ENCODE measurements at places on chromosomes 1 and 21.
A peak's percentile ranks its signal among the peaks of the same experiment; 100 is the strongest.

DNA sequence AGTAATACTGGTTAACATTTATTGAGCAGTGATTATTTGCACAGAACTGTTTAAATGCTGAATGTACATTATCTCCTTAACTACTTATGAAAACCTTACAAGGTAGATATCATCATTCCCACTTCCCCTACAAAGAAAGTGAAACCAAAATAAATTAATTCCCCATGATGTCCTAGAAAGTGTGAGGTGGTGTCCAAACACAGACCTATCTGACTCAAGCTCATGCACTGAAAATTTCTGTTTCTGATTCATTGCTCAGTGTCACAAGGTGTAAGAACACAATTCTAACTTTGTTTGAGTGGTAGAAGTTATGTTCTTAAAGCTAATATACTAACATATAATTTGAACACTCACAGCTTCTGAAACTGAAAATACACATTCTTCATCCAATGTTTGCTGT lies 178.7 kb downstream of the MRPL39 start:
- DNase-seq: no peak

DNA sequence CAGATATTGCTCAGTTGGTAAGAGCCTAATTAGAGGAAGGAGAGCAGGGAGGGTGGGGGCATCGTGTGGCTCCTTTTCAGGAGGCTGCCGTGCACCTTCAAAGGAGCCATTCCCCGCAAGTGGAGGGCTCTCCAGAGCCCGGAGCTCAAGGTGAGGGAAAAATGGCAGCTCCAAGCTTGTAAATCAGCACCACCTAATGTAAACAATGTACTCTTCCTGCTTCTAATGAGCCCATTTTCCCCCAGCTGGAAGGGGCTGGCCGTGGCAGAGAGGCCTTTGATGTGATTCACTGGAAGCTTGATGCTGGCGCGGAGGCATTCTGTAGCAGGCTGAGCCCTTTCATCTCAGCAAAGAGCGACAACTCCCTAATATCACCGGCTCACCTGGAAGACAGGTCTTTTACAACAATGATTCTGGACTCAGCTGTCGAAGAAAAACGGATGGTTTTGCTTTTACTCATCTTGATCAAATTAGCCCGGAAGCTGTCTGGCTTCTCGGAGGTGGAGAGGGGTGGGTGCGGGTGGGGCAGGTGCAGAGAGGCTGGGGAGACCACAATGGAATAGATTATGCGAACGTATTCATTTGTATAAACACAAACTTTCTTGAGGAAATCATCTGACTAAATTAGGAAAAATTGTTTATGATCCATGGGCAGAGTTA lies 112.5 kb downstream of the RRAGC start:
- DNase-seq: no peak

DNA sequence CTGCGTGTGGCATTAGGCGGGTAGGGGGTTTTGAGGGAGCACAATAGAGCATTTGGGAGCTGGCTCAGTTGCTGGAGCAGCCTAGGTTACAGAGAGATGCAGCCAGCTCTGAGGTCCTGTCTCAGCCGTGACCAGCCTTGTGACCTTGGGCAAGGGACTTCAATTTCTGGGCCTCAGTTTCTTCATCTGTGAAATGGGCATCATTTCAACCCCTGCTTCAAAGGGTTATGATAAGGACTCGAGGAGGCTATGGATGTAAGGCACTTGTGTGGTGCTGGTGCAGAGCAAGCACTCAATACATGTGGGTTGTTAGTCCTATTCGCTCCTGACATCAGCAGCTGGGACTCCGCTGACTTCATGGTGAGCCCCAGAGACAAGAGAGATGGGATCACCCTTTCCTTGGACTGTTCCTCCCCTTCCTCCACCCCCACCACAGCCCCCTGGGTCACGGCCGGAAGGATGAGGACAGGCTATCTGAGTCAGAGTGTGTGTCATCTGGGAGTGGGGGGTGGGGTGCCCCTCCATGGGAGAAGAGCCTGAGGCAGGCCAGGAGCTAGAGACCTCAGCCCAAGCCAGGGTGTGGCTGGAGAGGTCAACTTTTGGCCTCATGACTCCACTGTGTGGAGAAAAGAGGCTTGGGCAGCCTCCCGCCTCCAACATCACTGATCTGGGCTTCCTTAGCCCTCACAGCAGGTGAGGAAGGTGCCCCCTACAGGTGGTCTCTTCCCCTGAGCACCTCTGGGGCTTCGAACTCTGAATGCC lies 71.4 kb upstream of the ZBTB40 start:
- no peak for DNase-seq

DNA sequence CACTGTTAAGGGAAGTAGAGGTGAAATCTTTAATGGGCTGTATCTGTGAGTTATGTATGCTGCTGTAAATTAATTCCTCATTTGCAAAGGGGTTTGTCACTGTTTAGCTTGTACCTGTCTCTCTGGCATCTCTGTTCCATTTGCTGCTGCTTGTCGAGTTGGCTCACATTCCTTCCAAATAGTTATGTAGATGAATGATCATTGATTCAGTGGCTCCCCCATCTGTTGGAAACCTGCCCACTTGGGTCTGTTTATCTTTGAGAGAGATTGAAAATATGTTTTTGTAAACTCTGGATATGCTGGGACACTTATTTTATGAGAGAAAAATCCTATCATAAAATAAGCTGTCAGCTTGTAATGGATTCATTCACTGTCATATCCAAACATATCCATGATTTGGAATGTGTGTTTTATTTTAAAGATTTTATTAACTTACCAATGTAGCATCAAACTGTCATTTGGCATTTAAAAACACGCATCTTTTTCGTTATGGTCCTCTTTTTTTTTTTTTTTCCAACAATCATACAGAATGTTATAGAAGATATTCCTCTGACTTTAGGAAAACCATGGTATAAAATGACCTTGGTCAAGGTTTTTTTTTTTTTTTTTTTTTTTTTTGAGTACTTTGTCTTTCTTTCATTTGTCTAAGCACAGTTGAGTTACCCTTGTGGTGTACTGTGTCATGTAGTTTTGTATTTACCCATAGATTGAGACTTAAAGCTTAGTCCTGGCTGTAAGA lies 3.5 kb downstream of the RYR2 start:
- DNase-seq: no peak

GRCh38 chr1:6245869-6246496 lies 2.0 kb downstream of the HES3 start:
- DNase-seq: peak; percentile 17

GRCh38 chr1:54942976-54943375 lies 37.5 kb upstream of the TMEM61 start:
- DNase-seq: no peak

- no peak for DNase-seq
These were observed 86.2 kb downstream of the ZBTB18 start for GRCh38 chr1:244137276-244137675.

- DNase-seq: no peak
These were observed 4.4 kb upstream of the MPZL1 start for GRCh38 chr1:167717351-167717750.

- DNase-seq: no peak
These were observed 11.5 kb upstream of the PDXK start for GRCh38 chr21:43707462-43707861.

- no peak for DNase-seq
These were observed 11.2 kb downstream of the PTPRF start for GRCh38 chr1:43541721-43542401.

- no peak for DNase-seq
These were observed 421.2 kb upstream of the DAB1 start for GRCh38 chr1:57845041-57845440.

DNA sequence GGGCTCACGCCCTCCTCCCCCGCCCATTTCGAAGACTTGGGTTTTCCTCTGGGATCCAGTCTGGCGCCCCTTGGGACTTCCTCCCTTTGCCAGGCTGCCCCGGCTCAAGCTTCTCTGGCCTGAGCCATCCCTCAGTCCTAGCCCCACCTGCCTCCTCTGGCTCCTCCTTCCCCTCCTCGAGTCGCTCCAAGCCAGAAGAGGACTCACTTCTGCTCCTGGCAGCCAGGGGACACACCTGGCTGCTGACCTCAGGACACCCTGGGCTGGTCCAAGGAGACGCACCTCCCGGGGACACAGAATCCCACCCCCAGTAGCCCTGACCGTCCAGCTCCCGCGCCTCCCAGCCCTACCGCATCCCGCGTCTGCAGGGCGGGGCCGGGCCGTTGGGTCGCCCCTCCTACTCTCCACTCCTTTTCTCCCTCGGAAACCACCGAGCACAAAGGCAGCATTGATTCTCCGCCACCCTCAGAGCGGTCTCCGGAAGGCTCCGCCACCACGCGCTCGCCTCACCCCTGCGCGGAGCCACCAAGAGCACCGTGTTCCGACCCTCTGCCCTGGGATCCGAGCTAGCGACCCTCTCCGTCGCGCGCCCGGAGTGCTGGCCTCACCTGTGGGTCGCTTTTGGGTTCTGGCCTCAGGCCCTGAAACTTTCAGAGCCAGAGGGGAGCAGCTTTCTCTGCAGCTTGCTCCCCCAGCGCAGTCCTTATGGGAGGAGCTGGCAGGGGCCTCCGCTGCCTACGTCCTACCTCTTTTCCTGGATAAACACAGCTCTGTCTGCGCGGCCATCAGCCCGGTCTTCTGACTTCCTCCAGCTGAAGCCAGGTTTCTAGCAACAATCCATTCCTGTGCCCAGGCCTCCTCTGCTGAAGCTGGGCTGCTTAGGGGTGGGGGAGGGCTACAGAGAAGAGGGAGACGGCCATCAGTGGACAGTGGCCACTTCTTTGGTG lies at the start of gene C2CD4D:
Gene C2CD4D, minus strand, starts transcription at position 364 of the 947 bp plus-strand sequence. CDS start 831 bp downstream, outside the sequence.
- peak; percentile 63 for DNase-seq

DNA sequence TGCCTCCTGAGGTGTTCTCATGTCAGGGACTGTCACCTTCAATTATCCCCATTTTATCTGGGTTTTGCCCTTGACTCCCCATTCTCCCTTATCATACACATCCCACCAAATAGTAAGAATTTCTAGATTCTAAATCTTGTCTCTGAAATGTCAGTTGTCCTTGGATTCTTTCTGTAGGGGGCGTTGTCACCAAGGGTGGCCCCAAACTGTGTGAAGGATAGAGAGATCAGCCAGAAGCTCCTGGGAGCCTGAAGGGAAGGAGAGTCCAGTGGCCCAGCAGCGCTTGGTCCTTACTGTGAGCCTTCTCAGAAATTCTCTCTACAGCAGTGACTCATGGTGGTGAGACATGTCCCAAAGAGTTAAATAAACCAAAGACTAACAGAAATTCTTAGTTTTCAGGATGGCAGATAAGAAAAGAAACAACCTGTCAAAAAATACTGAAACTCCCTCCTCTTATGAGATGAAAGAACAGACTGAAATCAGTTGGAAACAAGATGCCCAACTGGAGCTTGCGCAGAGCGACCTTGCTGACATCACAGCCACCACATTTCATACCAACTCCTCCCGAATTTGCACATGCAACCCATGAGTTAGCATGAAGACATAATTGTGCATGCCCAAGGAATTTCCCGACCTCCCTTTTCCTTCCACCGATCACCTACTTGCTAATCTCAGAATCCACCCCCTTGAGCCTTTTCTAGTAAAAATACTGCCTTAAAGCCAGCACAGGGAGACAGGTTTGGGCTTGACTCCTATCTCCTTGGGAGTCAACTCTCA lies 109.8 kb downstream of the ELAVL4 start:
- no peak for DNase-seq

DNA sequence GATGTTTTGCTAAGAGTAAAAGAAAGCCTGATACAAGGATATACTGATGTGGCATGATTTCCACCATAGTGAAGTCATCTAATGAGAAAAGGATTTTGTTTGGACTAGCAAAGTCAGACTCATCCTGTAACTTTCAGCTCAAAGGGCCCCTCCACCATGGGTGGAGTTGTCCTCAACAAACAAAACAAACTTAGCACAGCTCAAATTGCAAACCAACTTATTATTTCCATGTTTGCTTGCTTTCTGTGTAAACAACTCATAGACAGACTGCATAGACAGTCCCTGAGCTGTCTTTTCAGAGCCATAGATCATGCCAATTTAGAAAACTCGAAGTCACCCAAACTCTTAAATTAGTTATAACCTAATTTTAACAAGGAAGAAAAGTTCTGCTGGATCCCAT lies 69.4 kb upstream of the VAV3 start:
- DNase-seq: no peak

DNA sequence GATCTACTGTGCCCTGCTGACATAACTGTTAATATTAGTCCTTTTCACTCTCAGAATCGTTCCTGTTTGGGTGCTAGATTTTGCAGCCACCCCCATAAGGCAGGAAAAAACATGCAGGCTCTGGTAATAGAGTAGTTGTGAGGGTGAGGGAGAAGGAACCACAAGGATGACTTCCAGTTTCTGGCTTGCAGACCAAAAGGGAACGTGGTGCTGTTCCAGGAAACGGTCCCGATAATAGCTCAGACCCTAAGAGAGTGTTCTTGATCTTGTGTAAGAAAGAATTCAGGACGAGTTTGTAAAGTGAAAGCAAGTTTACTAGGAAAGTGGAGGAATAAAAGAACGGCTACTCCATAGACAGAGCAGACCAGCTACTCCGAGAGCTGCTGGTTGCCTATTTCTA lies 50.7 kb upstream of the RHOU start:
- DNase-seq: no peak

DNA sequence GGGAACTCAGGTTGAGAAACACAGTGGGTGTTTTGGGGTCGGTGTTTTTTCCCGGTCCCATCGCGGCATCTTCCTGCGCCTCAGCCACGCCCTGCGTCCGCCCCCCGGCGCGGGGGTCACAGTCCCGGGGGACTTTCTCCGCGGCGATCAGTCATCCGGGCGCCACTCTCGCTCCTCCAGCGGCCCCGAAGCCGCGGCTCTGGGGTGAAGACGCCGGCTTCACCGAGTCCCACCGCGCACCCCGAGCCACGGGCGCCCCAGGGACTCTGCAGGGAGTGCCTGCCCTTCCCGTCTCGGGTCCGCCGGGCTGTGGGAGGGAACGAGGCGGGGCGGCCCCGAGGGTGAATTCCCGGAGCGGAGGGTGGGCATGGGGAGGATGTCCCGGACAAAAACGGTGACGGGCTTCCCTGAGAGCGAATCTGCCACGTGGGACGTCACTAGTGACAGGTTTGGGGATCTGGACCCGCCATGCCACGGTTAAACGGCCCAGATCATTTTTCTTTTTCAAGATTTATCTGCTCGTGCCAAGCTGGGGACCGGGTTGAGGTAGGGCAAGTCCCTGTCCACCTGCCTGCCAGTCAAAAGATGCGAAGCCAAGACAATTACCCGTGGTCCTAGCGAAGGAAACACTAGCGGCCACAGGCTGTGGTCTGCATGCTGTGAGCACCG lies 717 bp upstream of the BATF3 start:
- DNase-seq: peak; percentile 68

DNA sequence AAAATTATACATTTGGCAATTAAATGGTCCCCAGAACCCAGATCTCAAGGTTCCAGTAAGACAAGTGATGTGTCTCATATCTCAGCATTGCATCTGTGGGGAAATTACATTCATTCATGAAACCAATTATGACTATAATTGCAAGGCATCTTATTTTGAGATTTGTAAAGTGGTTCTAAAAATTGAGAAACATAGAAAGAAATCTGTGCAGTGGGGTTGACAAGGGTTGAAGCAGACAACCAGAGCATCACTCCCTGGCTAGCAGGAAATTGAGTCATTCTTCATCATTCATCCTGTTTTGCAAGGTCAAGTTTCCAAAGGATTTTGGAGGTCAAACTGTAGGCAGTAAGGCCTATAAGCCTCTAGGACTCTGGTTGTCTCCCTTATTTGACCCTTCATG lies 25.1 kb upstream of the MROH9 start:
- DNase-seq: no peak

- DNase-seq: no peak
These were observed 9.0 kb downstream of the CD2 start for GRCh38 chr1:116763116-116763786.
